ENCODE measurements at places on chromosomes 5 and 9. TPM values are rescaled to one million over a fixed set of nuclear protein-coding genes. Genes with fewer than 3 reads are reported as not detected.

- DNase-seq, result no peak
Observed at GRCh38 chr9:129476821-129477611, 143.9 kb downstream of the C9orf50 start.

DNA sequence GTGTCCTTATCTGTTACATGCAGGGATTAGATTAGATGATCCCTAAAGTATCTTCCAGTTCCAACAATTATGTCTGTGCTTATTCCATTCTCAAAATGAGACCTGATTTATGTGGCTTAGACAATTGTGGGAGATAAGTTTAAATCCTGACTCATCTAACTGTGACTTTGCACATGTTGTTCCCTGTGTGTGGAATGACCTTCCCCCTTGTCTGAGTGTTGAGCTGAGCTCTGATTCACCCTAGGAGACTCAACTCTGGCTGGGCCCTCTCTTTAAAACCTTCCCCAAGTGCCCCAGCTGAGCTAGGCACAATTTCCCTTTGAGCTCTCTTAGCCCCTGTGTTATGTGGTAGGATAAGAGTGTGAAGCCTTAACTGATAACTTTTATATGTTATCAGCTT, 118.9 kb upstream of the ELL2 start:
- DNase-seq, result peak; percentile 79

GRCh38 chr5:93018461-93018860, 562.6 kb downstream of the NR2F1-AS1 start:
- DNase-seq, result peak; percentile 70

DNA sequence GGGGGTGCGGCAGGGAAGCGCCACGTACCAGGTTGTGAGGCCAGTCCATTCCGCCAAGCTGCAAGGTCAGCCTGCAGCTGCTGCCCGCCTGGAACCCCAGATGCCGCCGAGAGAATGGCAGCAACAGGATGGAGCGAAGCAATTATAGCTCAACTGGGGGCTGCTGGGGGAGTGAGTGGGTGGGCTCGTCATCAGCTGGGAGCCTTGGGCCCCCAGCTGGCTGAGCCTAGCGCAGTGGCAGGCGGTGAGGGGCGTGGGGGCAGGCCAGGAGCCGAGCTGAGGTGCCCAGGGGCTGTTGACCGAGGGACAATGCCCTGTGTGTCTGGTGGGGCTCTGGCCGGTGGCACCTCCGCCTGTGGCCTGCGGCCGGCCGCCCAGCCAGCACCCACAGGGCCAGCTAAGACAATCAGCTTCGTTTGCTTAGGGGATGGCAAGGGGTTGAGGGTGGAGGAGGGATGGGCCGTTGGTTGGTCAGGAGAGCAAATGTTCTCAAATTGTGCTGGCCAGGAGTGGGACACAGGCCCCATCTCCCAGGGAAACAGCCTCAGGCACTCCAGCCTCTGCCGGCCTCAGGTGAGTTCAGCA, at the start of gene IL17B:
TSS of gene IL17B (minus strand) at position 116 of the 585 bp plus-strand sequence. CDS start at position 49, 67 bp downstream.
- DNase-seq, result no peak

- no peak for DNase-seq
Observed at GRCh38 chr5:83488821-83489220, 17.3 kb downstream of the VCAN start.

DNA sequence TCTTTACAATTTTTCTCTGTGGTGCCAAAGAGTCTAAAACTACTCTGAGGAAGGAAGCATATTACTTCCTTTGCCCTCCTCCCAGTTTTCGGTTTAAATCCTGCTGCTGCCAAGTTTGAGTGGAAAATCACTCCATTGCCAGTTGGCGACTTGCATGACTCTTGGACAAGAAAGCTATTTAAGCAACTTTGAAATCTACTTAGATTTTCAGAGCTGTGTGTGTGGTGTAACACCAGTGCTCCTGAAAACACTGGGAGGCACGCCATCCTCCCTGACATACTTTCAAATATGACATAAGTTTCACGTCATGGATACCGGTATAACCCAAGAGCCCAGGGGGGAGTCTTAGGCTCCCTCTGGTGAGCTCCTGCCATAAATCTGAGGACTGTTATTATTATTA, 83.5 kb upstream of the RIOK2 start:
- DNase-seq, result peak; percentile 1

C5orf15 gene
- total RNA-seq, result 88.8 TPM

RPL35 gene
- 1,259 TPM for total RNA-seq

SOX30 gene
- 0.14 TPM for total RNA-seq

All from astrocyte (in vitro differentiated cells and primary cell).